CD4-positive, alpha-beta T cell (primary cell): ENCODE measurements at places on chromosomes 6 and 20. TPM values are rescaled to one million over a fixed set of nuclear protein-coding genes. Genes with fewer than 3 reads are reported as not detected.
A peak's percentile ranks its signal among the peaks of the same experiment; 100 is the strongest.

DNA sequence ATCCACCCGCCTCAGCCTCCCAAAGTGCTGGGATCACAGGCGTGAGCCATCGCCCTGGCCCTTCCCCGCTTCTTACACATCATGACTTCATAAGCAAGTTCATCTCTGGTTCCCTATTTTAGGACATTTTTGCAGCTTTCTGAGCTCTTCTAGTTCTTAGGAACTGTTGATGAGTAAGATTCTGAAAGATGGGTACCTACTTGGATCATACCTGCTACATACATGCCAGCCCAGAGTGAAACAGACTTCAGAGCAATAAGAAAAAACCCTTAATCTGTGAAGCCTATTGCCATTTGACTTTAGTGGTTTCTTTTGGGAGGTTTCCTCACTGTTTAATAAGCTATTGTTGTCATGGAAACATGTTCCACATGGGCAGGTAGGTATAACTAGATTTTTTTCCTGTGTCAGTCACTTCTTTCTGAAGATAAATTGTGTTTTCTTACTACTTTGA, 27.9 kb upstream of the TMEM217 start:
- DNase-seq: no peak

DNA sequence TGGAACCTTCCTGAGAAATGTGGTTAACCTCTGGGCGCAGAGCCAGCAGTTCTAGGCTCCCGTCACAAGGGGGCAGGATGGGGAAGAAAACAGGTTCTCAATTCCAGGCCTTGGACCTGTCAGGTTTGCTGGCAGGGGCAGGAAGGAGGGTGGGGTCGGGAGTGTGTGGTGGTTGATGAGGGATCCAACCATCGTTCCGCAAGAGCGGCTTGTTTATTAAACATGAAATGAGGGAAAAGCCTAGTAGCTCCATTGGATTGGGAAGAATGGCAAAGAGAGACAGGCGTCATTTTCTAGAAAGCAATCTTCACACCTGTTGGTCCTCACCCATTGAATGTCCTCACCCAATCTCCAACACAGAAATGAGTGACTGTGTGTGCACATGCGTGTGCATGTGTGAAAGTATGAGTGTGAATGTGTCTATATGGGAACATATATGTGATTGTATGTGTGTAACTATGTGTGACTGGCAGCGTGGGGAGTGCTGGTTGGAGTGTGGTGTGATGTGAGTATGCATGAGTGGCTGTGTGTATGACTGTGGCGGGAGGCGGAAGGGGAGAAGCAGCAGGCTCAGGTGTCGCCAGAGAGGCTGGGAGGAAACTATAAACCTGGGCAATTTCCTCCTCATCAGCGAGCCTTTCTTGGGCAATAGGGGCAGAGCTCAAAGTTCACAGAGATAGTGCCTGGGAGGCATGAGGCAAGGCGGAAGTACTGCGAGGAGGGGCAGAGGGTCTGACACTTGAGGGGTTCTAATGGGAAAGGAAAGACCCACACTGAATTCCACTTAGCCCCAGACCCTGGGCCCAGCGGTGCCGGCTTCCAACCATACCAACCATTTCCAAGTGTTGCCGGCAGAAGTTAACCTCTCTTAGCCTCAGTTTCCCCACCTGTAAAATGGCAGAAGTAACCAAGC, 29.6 kb downstream of the SRSF3 start:
- DNase-seq: peak; percentile 78

DNA sequence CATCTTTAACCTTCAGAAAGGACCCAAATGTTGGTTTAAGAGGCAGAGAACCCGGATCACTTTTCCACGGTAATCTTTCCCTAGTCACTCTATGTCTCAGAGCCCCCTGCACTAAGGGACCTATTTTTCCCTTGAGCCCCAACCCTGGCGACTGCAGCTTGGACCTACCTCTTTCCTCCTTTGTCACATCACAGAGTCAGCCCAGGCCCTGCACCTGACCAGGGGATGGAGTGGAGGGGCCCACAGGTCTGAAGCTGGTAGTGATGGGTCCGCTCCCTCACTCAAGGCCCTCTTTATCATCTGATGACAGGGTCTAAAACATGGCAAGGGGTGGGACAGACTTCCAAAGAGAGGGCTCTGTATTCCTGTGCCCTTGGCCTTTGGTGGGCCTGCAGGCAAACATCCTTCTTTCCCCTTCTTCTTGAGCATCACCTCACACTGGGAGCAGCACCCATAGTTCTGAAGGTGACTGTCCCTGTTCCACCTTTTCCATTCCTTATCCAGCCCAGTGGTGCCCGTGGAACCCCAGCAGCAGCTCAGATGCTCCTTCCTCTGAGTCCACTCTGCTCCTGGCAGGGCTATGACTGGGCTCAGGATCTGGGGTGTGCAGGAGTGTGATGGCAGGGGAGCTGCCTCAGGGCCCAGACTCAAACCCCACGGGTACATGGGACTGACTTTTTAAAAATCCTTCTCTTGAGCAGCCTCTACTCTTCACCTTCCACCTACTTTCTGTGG, 6.3 kb downstream of the RAET1L start:
- DNase-seq: no peak

- no peak for DNase-seq
These were observed 43.3 kb upstream of the MRPS10 start for GRCh38 chr6:42260972-42261371.

- no peak for DNase-seq
These were observed 146.5 kb upstream of the ZNF217 start for GRCh38 chr20:53739799-53740785.

DNA sequence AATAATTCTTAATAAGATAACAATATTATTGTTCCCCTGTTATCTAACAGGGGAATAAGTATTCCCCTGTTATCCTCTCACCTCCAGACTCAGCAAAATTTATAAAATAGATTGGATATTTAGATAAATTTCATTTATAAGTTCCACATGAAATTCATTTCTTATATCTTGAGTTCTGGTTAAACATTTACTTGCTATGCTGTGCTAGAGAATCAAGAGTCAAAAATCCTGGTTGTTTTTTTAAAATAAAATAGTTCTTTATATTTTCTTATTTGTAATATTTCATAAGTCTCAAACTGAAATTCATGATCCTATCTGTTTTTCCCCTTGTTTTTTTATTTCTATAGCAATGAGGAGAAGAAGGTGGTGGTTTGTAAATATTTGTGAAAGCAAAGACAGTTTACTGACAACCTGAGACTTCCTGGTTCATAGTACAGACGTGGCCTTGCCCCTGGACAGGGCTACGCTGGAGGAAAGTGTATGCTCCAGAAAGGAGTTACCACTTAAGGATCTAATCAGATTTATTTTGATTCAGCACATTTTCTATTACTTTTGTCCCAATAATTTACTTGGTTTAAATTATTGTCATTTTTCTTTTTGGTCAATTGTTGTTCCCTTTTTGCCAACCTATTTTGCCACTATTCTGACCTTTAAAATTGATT, 37.8 kb upstream of the MARCKS start:
- DNase-seq: no peak

GRCh38 chr20:63765082-63765873, 25.7 kb downstream of the SLC2A4RG start:
- DNase-seq: no peak

DNA sequence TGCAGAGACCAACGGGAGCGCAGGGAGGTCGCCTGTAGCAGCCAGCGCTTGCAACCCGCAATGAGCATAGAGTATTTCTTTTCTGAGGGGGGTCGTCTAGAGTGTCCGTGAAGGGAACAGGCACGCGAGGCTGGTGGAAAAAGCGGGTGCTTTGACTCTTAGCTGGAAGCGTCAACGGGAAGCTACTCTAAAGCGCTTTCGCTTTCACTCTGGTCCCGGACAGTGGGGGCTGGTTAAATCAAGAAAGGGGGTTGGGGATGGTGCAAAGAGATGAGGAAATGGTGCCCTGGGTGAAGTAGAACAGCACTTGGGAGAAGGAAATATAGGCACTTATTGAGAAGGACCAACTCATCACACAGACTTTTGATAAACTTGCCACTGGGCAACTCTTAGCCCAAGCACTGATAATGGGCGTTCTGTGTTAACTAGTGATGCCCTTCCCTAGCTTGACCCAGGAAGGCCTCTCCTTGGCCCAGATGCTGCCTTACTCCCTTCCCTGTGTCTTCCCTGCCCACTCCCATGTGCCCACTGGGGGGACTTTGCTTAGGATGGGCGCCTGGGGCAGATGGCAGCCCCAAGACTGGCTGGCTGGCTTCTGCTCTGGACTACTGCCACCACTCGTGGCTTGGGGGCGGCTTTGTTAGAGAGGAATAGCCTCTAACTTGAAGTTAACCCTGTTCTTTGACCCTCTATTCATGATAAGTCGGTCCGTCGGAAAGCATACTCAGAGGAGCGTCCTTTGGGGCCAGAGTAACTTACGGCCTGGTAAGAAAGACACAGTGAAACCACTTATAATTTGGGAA, 585 bp downstream of the PSMB9 start:
- DNase-seq: peak; percentile 63

- no peak for DNase-seq
These were observed 11.8 kb upstream of the FOXF2 start for GRCh38 chr6:1377526-1377925.

DNA sequence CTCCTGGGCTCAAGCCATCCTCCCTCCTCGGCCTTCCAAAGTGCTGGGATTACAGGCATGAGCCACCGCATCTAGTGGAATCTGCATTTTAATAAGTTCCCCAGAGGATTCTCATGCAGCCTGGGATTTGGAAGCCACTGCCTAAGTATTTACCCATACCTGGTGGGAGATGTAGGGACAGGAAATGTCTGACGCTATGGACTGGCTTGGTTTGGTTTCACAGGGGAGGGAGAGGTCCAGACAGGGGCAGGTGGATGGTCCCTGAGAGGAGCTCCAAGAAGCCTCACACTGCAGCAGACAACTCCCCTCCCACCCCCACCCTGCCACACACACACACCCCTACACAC, 4.4 kb downstream of the VSTM2L start:
- no peak for DNase-seq

DNA sequence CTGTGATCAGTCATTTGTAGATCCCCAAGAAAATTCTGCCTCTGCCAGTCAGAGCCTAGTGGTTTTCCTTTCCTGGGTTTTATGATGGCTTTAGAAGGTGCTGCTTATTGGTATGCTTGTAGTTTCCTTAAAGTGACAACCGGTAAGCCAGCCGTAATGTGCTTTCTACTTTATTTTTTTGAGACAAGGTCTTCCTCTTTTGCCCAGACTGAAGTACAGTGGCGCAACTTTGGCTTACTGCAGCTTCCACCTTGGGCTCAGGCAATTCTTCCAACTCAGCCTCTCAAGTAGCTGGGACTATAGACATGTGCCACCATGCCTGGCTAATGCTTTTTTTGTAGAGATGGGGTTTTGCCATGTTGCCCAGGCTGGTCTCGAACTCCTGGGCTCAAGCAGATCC, 23.5 kb downstream of the MCM8 start:
- no peak for DNase-seq

DNA sequence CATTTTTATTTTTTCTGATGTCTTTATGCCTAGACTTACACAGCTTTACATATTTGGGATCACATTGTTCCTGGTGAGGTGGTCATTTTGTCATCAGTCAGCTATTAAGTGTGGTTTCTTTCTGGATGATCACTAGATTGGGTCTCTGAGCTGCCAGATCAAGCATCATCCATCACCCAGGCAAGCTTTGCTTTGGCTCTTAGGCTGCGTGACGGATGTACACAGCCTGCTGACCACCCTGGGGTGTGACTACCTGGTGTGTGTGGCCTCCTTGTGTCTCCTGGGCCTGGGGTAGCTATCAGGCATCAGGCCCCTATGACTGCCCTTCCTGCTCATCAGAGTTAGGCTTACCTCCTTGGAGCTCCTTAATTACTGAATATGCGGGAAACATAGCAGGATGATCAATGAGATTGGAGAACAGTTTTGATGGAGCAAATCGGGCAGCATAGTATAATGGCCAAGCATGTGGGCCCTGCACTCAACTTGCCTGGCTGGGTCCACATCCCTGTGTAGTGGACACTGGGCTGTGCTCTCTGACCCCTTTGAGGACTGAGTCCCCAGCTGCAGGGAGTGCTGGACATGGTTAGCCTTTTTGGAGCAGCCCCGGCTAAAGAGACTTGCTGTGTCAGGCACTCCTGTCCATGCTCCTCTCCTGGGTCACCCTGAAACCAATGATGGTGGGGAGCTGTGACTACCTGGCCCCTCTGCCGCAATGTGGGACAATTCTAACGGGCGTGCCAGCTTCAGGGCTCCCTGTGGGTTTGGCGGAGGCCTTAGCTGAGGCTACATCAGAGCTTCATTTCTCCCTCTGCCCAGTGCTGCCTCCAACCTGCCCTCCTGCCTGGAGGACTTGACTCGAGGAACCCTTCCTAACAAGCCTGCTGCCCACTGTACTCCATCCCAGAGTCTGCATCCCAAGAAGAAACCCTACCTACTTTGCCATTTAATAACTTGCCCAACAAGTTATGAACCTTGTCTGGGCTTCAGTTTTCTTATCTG, 8.2 kb downstream of the DAAM2 start:
- no peak for DNase-seq

- peak; percentile 65 for DNase-seq
These were observed 8.5 kb downstream of the TPD52L2 start for GRCh38 chr20:63873477-63873971.

DNA sequence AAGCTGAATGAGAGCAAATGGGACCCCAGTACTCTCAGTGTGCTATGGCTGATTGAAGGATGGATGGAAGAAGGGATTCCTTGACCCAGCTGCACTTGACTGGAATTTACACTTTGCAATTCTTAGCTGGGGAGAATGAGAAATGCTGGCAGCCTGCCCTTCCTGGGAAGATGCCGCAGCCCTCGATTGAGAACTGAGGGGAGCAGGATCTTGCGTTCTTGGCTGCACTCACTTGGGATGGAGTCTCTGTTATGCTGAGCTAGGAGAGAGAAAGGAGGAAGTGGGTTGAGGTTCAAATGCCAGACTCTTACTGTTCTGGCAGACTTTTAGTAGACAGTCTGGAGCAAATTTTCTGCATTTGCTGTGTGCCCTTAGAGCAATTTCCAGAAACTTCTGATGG, 221.2 kb downstream of the FNDC1 start:
- DNase-seq: no peak

DNA sequence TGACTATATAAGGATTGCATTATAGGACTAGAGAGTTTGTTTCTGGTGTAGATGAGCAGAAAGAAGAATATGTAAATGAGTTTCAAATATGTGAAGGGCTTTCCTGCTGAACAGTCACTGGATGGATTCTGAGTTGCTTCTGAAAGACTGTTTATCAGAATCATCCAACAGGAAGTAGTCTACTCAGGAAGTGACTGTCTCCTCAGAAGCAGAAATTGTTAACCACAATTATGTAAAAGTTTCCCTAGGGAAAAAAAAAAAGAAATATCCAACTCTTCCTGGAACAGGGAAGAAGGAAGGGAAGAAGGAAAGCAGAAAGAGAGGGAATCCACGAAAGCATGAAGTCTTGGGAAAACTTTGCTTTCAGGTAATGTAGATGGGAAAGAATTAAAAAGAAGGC, 138.9 kb downstream of the TENT5A start:
- DNase-seq: no peak

GRCh38 chr6:6714953-6715352, 126.4 kb downstream of the LY86 start:
- no peak for DNase-seq

- DNase-seq: no peak
These were observed 814.8 kb downstream of the MAFB start for GRCh38 chr20:39874049-39874893.

The IRF4 gene
- total RNA-seq: 16.9 TPM

The DEFB132 gene
- total RNA-seq: not detected

The HLA-B gene
- 7,013 TPM for total RNA-seq

The TINAG gene
- total RNA-seq: not detected

The CAPN11 gene
- total RNA-seq: 1.3 TPM

The XKR7 gene
- total RNA-seq: not detected

The IMPG1 gene
- total RNA-seq: not detected

The ZMYND8 gene
- 34.3 TPM for total RNA-seq
